ENCODE measurements at places on chromosomes 6 and 20. TPM values are rescaled to one million over a fixed set of nuclear protein-coding genes. Genes with fewer than 3 reads are reported as not detected.

The CALHM6 gene
- 12.3 TPM for total RNA-seq

DNA sequence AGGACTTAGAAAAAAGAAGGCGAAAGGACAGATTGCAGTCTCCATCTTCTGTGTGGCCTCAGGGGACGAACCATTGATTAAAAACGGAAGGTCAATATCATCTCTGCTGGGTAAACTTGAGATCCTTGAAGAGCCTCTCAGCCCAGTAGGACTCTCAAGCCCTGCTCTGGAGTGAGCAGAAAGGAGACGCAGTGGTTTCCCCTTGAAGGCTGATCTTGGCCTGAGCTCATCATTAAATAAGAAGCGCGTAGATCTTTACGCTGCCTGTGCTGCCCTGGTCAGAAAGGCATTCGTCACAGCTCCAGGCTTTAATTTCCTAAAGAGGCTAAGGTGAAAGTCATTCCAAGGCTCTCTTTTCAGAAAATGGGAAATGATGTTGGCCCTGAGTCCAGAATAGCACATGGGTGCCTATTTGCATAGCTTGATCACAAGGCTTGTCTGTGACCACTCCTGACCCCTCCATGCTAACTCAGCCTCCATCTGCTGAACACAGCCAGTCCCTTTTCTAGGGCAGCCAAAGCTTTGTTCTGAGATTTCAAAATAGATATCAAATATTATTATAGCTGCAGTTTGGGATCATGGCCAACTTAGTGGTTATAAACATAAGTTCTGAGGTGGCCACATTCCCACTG, 29.3 kb upstream of the XRN2 start:
- DNase-seq: no peak

DNA sequence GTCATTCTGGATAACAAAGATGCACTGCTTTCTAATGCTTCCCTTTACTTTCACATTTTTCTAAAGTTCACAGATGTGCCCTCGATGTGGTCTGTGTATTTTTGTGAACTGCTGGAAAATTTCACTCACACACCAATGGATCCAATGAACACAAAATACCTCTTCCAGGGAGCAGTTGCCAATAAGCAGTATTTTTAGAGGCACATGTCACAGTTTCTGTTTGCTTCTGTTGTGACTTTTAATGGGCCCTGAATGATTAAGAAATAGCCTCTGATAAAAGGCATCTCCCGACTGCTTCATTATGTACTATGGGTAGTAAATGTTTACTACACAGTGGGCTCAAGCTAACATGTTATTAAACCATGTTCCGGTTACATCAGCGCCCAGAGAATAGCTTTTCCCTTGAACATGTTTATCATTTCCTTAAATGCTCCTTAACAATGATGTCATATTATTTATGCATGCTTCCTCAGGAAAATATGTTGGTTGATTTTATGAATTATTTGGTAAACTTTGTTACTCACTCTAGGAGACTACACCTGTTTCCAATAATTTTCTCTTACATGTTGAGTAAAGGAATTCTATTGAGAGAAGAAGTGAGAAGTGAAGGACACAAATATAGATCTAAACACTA, 188.0 kb downstream of the KCNQ5 start:
- DNase-seq: no peak

DNA sequence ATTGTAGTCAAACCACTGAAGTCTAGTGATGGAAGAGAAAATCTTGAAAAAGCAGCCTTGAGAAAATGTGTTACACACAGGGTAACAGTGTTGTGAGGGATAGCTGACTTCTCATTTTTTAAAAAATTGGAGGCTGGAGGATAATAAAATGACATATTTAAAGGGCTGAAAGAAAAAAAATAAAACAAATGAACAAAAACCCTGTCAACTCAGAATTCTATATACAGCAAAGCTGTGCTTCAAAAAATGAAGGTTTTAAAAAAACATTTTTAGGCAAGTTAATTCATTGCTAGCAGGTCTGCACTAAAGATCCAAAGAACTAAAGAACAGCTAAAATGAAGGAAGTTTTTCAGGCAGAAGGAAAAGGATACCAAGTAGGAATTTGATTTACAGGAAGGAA, 31.1 kb downstream of the VTA1 start:
- DNase-seq: no peak

DNA sequence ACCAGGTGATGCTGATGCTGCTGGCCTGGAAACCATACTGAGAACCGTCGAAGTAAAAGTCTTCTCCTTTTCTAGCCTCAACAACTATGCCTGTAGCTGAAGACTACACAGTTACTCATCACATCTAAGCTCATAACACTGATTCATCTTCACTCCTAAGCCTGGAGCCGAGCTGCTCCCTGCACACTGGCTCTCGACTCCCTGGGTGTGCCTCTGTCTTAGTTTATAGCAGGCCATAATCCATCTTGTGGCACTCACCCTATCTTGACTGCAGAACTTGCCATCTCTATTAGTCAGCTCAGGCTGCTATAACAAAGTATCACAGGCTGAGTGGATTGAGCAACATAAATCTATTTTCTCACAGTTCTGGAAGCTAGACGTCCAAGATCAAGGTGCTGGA, 191.0 kb downstream of the UNC5CL start:
- no peak for DNase-seq

- no peak for DNase-seq
These were observed 182.8 kb downstream of the UTRN start for GRCh38 chr6:144467921-144468320.

The PTCRA gene
- total RNA-seq: 4.7 TPM

The SF3B5 gene
- 122 TPM for total RNA-seq

- no peak for DNase-seq
These were observed 292.7 kb downstream of the ESR1 start for GRCh38 chr6:152100183-152100618.

- no peak for DNase-seq
These were observed 80.1 kb downstream of the LYRM4 start for GRCh38 chr6:5180636-5181035.

DNA sequence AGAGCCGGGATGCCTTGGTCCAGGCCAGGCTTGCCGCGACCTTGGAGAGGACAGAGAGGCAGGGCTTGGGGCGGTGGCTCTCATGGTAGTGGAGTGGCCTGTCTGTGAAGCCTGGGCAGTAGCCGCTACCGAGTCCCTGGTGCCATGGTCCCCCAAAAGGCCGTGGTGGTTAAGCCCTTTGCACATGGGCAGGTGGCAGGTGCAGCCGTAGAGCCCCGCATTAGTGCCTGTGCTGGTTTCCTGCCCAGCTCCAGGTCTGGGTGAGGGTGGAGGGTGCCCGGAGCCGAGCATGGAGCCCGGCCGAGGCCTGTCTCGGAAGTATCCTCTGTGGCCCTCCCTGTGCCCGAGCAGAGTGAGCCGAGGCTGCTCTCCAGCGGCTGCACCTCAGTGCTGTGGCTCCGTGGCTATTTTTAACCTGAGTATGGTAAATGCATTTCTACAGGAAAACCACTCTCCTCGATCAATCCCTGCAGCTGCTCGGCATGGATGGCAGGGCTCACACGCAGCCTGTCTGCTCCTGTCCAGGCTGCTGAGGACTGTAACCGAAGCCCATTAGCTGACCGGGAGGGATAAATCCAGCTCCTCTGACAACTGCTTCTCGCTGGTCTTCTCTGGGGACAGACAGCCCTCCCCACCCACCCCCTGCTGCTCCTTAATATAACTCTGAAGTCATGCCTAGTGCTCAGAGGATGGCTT, 36.3 kb upstream of the GATA5 start:
- DNase-seq: no peak

DNA sequence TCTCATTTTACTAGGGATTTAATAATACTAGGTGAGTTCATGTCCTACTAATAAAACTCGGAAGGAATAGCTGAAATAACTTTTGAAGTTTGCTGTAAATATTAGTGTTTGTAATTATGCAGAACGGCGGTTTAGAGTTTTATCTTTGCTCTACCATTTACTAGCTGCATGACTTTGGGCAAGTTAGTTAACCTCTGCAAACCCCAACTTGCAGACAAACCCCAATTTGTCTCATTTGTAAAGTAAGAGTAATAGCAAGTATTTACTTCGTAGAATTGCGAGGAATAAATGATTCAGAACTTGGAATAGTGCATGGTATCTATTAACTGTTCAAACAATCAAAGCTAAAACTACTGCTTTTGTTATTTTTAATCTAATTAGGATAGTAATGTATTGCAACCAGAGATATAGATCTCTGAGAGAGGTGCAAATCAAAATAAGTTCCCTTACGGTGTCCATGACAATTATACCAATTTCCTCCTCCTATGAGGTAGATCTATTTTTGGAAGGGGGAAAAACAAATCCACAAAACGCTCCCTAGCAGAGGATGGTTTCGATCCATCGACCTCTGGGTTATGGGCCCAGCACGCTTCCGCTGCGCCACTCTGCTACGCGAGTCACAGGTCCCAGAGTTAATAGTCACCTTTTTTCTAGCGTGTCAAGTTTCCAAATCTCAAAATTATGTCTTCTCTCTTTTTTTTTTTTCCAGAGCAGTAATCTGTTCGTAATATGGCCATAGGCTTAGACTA, 35.1 kb upstream of the BTN3A2 start:
- no peak for DNase-seq

The MRPS10 gene
- 22.6 TPM for total RNA-seq

- DNase-seq: no peak
These were observed 35.7 kb upstream of the PLCG1 start for GRCh38 chr20:41101660-41102059.

DNA sequence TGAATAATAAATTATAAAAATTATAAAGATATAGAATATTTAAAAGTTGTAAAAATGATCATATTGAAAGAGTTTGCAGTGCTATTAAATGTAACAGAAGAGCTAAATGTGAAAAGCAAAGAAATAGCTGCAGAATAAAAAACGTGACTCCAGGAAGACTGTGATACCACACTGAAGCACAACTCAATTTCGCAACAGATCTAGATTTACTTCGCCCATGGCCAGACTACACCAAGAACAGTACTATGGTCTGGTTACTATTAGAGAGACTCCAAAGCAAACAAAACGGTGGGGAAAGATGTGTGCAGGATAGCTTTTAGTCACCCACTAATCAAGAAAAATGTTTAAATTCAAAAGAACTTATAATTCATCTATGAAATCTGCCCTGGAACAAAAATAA, 1.9 kb downstream of the CHD6 start:
- DNase-seq: no peak

The CST3 gene
- total RNA-seq: 118 TPM

The OPRM1 gene
- total RNA-seq: not detected

GRCh38 chr6:44956396-44956795, 371.7 kb upstream of the RUNX2 start:
- DNase-seq: no peak

The MDC1 gene
- total RNA-seq: 61.2 TPM

DNA sequence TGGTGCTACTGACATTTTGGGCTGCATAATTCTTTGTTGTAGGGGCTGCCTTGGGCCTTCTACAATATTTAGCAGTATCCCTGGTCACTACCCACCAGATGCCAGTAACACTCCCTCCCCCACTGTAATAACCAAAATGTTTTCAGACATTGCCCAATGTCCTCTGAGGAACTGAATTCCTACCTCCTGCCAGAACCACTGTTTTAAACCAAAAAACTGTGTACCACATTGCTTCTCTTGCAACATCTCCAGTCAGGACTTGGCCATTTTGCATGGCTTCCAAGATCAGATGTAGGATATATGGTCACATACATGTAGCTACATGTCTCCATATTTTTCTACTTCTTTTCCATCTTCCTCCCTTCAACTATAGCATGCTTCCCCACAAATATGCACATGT, 97.4 kb upstream of the IFNGR1 start:
- no peak for DNase-seq

The HRH3 gene
- total RNA-seq: not detected

- DNase-seq: no peak
These were observed 2.7 kb upstream of the LY6G5C start for GRCh38 chr6:31683591-31683990.

The C4A gene
- 5.4 TPM for total RNA-seq

GRCh38 chr6:43263314-43264178, 20.3 kb downstream of the TTBK1 start:
- peak; percentile 86 for DNase-seq

DNA sequence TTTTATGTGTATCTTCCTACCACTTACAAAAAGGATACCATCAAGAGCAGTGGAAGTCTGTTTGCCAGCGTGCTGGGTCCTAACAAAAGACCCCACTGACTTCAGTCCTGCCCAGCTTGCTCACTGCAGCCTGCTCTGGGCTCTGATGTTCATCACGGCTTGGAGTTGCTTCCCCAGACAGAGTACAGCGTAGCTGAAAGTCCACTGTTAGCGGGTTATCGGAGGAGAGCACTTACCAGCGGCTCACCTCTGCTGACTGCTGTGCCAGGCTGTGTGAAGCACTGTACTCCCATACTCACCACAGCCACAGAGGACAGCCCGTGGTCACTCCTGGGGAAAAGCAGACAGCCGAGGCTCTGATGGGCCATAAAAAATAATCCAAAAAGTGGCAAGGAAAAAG, 40.2 kb downstream of the CTCFL start:
- no peak for DNase-seq

- DNase-seq: no peak
These were observed 3.4 kb downstream of the NEDD9 start for GRCh38 chr6:11228935-11229654.

The TULP1 gene
- total RNA-seq: not detected

- DNase-seq: no peak
These were observed 693 bp upstream of the SLC29A1 start for GRCh38 chr6:44222486-44223318.

DNA sequence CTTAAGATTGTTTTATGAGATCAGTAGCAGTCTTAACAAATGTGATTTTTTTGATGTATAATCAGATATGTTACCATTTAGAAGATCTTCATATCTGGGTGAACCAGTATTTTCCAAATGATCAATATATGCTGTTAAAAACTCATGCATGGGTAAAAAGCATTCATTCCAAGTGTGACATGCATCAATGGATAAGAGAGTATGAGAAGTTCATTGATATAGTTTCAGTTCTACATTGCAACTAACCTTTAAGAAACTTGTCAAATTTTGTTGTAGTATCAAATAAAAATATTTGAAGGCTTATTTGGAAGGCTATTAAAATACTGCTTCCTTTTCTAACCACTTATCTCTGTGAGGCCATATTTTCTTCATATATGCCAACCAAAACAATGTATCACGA, 117.7 kb downstream of the FIG4 start:
- no peak for DNase-seq

The CEP43 gene
- 13.5 TPM for total RNA-seq

DNA sequence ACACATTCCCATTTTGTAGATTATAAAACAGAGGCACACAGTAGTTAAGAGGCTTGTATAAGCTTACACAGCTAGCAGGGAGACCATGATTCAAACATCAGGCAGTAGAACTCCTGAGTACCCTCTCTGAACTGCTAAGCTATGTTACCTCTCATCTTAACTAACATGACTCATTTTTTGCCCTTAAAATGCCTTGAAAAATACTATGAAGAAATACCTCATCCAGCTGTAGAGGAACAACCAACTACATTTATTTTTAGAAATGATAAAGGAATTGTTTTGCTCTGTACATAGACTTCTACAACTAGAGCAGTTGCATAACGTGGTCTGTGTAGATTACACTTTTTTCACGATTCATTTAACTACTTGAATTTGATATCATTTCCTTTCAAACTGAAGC, 102.1 kb downstream of the FLRT3 start:
- no peak for DNase-seq

- DNase-seq: no peak
These were observed 255.9 kb downstream of the LAMA2 start for GRCh38 chr6:129138739-129139405.

- no peak for DNase-seq
These were observed 363.3 kb downstream of the SMOC2 start for GRCh38 chr6:168804331-168804730.

- no peak for DNase-seq
These were observed 43.2 kb upstream of the TBC1D7 start for GRCh38 chr6:13371421-13372072.

GRCh38 chr6:33824461-33825154, 20.8 kb upstream of the MLN start:
- DNase-seq: no peak
